ENCODE measurements at places on chromosomes 13 and 19.

DNA sequence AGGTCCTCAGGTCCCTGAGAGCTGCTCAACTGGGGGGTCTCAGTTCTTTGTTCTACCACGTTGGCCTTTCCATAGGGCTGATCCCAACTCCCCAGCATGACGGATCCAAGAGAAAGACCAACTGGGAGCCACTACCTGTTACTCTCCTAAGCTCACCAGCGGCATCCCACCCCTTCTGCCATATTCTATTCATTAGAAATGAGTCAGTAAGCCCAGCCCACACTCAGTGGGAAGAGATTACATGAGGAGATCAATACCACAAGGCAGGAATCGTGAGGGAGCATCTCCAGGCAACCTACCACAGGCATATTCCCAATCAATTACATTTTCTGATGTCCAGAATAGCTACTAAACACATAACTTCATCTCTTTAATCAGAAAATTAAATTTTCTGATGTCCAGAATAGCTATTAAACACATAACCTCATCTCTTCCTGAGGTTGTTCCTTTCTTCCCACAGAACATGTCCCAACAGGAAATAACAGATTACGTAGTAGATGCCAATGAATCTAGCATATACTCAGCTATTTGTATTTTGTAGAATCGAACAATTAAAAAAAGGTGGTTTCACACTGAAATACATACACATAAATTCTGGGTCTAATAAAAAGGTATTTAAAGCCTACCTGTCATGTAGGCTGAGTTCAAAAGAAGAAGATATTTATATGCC is 708.1 kb upstream of the ARGLU1 start:
- DNase-seq: peak; percentile 70

DNA sequence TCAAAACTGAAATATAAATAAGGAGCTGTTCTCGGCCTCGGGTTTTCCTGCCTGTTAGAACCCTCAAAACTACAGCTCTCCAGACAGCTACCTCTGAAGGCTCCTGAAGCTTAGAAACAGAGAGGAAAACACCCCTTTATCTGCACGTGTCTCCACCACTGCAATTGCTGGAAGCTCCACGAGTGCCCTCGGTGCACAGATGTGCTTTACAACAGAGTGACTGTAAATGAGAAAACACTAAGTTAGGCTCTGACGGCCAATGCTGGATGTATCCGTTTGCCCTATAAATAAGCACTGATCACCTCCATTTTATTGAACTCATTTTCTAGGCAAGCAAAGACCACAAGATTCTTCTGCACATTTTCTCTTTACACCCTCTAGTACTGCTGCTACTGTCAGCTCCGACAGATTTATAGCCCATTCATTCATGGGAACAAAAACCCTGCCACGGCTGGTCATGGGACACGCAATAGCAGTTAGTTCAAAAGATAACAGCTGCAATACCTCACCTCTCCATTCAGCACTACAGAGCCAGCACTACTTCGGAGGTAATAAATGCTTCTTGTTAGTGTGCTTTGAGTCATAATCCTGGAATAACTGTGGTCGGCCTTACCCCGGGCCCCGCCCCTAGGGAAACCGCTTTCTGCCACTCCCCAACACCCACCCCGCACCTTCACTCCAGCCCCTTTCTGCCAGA is 241.1 kb upstream of the ZNF507 start:
- peak; percentile 83 for DNase-seq

DNA sequence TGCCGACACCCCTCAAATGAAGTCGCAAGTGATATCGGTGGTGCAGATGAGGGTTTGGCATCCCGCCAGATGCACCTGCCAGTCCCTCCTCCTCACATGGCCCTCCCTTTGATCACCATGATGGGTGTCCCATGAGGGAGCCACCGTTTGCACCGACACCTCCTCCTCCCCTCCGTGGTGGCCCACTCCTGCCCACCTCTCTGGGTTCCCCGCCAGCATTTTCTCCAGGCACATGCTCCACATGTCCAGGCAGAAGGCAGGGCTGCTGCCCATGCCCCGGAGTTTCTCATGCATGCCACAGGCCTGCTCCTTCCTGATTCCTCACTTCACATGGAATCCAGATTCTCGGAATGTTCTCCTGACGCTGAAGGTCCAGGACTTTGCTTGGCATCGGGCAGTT is 49.3 kb downstream of the COL4A2 start:
- no peak for DNase-seq

DNA sequence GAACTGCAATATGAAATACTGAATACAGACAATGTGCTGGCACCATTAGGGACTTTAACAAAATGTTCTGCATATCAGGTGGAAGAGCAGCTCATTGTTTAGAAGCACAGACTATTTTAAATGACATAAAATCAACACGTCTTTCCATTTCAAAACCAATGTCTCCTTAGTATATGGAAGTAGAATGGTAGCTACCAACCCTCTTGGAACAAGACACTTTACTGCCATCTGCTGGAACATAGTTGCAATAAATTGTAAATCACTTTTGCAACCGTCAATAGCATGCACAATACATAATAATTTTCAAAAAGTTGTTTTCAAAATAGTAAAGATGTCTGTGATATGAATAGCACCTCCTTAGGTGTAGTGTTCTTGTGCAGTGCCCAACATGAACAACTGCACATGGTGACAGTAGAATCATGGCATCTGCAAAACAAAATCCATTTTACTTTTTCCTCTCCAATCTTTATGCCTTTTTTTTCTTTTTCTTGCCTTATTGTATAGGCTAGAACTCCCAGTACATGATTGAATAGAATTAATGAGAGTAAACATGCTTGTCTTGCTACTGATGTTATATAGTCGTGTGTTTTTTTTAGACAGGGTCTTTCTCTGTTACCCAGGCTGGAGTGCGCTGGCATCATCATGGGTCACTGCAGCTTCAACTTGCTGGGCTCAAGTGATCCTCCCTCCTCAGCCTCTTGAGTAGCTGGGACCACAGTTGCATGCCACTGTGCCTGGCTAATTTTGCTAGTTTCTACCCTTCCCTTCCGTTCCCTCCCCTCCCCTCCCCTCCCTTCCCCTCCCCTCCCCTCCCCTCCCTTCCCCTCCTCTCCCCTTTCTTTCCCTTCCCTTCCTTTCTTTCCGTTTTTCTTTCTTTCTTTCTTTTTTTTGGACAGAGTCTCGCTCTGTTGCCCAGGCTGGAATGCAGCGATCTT is 7.8 kb upstream of the LYPD5 start:
- DNase-seq: peak; percentile 51

GRCh38 chr13:114097893-114098688 is 34.3 kb downstream of the RASA3 start:
- no peak for DNase-seq

GRCh38 chr19:7917267-7918061 is 2.7 kb upstream of the SNAPC2 start:
- DNase-seq: no peak

GRCh38 chr13:73060251-73061160 is 1.7 kb downstream of the KLF5 start:
- DNase-seq: no peak

- no peak for DNase-seq
Measured at GRCh38 chr19:38469151-38469550, 35.7 kb downstream of the RYR1 start.

- no peak for DNase-seq
Measured at GRCh38 chr19:42441049-42441445, 1.7 kb downstream of the CXCL17 start.

DNA sequence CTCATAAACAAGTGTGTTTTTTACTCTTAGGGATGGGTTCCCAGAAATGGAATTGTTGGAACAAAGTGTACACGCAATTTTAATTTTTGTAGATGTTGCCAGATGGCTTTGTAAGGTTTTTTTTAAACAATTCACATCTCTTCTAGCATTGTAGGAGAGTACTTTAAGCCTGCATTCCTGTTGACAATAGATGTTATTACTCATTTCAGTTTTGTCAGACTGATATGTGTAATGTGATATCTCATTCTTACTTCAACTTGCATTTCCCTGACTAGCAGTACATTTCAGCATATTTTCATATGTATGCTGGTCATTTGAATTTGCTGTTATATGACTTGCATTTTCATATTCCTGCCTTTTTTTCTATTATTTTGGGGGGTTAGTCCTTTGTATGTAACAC is 186.6 kb upstream of the SLITRK6 start:
- DNase-seq: peak; percentile 67

DNA sequence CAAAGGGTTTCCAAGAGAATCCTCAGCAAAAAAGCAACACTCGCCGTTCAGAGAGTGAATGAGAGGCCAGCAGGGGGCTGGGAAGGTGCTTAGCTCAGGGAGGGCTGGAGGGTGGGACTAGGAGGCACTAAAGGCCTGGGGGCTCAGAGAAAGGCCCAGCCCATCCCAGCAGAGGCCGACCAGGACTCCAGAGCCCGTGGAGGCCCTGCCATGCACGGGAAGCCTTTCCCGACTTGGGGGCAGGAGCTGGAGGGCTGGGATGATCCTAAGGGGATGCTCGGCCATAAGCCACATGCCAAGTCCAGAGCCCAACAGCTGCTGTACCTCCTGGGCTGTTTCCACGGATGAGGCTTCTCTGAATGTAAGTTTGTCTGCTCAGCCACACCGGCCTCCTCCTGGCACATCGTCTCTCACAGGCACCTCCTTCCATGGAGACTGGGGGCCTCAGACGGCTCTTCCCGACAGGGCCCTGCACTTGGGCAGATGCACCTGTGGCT is 19.5 kb downstream of the RASA3 start:
- no peak for DNase-seq

- no peak for DNase-seq
Measured at GRCh38 chr19:19403373-19403901, 2.0 kb upstream of the GATAD2A start.

All from foreskin keratinocyte (primary cell).